ENCODE measurements at places on chromosomes 7 and 10.

- no peak for DNase-seq
These were observed 7.1 kb downstream of the PLCE1 start for GRCh38 chr10:94000638-94001415.

DNA sequence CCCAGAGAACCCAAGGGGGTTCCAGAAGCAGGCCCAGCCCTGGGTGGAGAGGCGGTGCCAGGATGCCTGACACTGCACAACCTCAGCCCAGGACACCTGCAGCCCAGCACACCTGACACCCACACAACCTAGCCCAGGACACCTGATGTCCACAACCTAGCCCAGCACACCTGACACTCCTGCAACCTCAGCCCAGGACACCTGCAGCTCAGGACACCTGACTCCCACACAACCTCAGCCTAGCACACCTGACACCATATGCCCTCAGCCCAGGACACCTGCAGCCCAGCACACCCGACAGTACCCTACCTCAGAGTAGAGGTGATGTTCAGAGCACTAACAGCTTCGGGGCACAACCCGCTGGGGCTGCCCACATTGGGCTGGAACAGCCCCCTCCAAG is 87.3 kb downstream of the PAXIP1 start:
- DNase-seq, result no peak

DNA sequence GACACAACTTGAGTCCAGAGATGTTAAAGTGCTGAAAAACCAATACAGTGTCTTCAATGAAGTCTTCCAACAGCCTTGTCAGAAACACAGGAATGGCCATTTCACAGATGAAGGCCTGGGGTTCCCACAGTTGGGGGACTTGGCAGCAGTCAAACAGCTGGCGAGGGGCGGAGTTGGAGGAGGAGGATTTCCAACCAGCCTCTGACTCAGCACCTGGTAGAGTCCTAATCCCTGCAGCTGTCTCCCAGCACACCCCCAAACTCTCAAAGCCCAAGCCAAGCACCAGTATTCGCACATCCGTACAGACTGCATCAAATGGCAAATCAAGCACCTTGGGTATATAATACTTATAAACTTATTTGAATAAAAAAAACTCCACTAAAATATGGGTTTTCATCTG is 28.0 kb downstream of the CTBP2 start:
- DNase-seq, result no peak

- DNase-seq, result no peak
These were observed 46.2 kb upstream of the CCDC3 start for GRCh38 chr10:13047529-13048206.

GRCh38 chr7:135710417-135711138 is 17.4 kb downstream of the SLC13A4 start:
- no peak for DNase-seq

- DNase-seq, result no peak
These were observed 444.0 kb upstream of the NFE2L3 start for GRCh38 chr7:25707768-25708620.

DNA sequence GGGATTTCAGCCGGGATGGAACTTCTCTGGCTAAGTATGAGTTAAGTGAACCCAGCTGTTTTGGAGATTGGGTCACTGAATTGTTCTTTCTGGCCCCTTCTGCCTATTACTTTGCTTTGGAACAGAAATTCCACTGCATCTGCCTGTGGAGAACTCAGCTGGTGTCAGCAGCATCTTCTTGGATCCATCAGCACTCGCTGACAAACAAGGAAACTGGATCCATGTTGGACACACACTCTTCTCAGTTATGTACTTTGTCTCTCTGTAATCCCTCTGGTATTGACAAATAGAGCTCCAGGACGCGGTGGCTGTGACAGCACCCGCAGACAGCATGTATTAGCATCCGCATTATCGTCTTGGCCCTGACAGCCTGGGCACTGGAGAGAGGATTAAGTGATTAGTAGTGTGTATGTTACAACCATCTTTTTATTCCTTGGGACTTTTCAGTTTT is 73.0 kb upstream of the BMPER start:
- DNase-seq, result no peak
